ENCODE measurements at places on chromosomes 2 and 18.

DNA sequence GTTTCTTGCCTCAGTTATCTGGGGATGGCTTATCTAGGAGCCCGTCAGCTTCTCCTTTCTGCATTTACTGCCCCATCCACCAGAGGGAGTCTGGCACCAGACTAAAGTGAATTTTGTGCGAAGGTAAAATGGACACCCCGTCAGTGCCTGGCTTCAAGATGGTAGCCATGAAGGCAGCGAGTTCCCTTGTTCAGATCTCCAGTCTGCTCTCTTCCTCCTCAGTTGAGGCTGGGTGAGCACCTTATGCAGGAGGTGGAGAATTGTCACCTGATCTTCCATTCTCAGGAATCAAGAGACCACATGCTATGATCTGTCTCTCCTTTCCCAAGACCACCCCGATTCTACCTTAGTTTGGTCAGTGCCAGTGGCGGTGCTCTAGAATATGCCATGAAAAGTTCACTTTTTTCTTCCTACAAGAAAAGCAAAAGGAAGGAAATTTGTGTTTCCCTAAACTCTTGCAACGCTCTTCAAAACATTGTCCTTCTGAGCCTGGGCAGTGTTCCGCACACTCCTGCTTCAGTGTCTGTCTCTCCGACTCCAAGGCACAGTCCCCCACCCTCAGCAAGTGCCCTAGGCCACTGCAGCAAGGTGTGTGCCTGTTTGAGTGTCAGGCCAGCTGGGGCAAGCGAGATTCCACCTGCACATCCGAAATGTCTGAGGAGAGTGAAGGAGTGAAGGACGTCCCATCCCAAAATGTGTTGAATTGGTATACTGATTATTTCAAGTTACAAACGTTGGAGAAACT is 168.6 kb downstream of the SS18 start:
- DNase-seq = peak; percentile 59

DNA sequence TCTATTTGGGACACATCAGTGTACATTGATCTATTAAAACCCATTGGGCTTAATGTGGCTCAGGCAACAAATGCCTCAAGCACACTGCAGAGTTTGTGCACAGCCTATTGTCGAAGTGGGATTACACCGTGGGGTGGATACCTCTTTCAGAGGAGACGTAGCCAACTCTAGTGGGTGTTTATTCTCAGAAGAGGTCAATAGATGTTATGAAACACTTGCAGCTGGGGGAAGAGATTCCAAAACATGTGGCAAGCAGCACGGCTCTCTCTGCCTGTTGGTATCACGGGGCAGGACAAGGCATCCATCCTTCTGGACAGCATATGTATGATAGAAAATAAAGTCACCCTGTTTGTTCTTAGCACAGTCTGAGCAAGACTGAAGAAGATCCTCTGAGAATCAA is 121.4 kb upstream of the COPS8 start:
- DNase-seq = no peak

GRCh38 chr2:68861330-68861729 is 9.9 kb downstream of the BMP10 start:
- DNase-seq = peak; percentile 14

- no peak for DNase-seq
Observed at GRCh38 chr2:143379955-143380354, 250.7 kb downstream of the ARHGAP15 start.

- no peak for DNase-seq
Observed at GRCh38 chr2:216536734-216537210, 38.1 kb downstream of the RPL37A start.
